ENCODE measurements at places on chromosomes 3 and 15.

DNA sequence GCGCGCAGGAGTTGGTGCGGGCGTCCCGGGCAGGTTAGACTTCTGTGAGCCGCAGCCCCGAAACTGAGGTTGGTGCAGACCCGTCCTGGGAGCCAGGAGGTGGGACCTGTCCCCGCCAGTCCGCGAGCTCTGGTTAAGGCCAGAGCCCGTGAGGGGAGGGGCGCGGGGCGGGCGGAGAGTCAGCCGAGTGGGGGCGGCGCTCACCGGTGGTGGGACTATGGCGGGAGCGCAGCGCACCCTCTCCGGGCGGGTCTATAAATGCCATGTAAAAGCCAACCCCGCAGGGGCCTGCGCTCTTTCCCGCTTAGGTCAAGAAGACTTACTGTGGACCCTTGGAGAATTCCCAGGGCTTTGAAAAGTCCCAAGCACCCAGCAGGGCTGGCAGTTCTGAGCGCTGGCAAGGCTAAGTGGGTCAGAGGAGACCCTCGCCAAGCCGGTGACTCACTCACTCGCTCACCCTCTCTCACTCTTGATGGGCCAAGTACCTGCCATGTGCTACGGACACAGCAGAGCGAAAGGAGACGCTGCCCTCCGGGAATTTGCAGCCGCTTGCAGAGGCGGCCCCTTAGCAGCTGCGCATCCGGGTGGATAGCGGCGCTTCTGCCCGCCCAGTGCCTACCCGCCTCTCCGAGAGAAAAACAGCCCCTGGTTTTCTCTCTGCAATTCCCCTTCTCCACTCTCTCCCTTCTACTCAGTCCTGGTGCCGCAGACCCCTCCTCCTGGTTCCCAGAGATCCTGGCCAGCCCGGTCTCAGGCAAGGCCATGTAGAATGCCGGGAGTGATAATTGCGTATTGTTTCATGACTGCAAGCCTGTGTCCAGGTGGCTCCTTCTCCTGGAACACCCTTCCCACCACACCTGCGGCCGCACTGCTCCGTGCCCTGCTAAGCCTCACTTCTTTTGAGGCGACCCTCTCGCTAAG, at the start of gene ALDH1L1:
Gene ALDH1L1, minus strand, starts transcription at position 110 of the 921 bp plus-strand sequence. CDS start 19,607 bp downstream, outside the sequence.
- DNase-seq, result no peak

- no peak for DNase-seq
Observed at GRCh38 chr3:53486961-53487654, 7.3 kb upstream of the CACNA1D start.

DNA sequence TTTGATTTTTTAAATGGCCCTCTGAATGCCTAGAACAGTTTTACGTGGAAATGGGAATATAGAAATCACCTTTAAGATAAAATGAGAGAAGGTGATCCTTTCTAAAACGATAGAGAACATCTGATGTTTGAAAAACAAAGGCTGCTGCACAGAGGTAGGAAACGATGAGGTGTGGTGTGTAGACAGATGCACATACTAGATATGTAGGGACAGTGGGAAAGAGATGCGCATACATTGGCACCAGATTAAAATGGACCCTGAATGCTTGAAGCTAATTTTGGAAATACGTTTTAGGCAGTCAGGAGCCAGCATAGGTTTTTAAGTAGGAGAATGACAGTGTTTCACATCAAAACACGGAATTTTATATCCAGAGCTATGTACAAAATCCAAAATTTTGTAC, 29.0 kb downstream of the MAP6D1 start:
- no peak for DNase-seq

GRCh38 chr3:8220291-8220690, 281.3 kb upstream of the LMCD1 start:
- no peak for DNase-seq

- DNase-seq, result no peak
Observed at GRCh38 chr15:96544162-96544756, 213.8 kb downstream of the NR2F2 start.

- no peak for DNase-seq
Observed at GRCh38 chr3:196412704-196413103, 19.5 kb downstream of the UBXN7 start.

- DNase-seq, result peak; percentile 80
Observed at GRCh38 chr15:40274350-40275274, 8.3 kb downstream of the ANKRD63 start.

DNA sequence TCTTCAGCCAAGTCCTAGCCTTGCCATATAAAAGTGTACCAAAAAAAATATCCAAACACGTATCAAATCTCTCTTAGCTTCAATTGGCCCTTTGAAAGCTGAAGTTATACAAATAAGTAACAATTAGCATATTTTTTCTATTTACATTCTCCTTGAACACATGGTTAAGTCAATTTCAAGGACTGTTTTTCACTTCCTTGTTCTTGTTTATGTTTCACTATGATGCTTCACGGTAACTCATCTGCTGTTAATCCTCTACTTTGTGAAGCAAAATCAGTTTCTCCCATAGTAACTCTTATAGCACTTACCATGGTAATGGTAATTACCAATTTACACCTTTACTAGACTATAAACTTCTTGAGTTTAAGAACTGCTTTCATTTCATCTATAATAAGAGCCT, 10.6 kb upstream of the SPRED1 start:
- DNase-seq, result no peak

- DNase-seq, result peak; percentile 84
Observed at GRCh38 chr3:87088993-87089841, 98.3 kb upstream of the VGLL3 start.

DNA sequence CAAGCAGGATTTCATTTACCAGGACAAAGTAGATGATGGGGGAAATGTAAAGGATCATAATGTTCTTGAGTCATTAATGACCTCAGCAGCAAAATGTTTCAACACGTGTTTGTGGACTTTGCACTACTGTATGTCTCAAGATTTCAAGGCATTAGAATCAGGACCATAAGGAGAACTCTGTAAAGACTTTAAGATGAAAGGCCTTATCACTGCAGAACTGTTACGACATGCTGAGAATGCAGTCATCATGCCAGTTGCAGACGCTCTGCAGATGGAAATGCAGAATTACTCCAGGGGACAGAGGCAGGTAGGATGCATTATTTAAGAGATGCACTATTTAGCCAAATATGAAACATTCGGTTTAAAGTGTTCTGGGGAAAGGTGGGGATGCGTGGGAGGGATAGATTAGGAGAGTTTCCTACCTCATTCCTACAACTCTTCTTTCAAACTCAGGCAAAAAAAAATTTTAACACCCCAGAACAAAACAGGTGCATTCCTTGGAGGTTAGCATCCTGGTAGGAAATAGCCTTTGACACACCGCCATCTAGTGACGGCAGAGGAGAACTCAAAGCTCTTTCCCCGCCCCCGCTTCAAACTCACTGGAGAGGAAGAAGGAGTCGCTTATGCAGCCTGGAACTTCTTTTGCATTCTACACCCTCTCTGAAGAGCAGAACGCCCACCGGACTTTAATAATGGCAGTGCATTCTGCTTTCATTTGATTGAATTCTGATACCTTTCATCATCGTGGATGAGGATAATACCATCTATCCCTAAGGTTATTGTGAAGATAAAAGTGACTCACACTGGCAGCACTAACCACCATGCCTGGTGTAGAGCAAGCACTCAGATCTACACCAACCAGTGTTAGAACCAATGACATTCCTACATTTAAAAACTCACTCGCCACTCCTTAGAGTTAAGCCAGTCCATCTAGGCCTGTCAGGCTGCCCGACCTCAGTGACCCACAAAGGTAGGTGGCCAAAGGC, 43.1 kb upstream of the TOPAZ1 start:
- peak; percentile 82 for DNase-seq

GRCh38 chr15:60681353-60681752, 202.4 kb upstream of the ICE2 start:
- no peak for DNase-seq

DNA sequence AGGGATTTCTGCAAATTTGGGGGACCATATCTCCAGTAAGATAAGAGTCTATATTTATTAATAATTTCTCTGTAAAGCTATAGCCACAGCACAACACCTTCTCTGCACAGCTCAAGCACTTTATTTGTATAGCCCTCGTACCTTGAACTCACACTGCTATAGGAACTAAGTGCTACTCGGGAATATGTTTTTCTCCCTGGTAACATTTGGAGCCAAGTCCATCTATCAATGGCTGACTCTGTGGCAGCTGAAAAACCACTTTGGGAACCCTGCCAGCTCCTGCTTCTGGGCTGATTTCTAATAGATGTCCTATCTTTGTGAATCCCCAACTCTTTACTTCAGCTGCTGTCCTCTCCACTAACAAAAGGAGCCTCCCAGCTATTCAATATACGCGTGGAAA, 298.5 kb downstream of the GBE1 start:
- no peak for DNase-seq

- no peak for DNase-seq
Observed at GRCh38 chr3:25056036-25056755, 371.9 kb upstream of the RARB start.

- peak; percentile 57 for DNase-seq
Observed at GRCh38 chr15:98286831-98287230, 326.3 kb downstream of the ARRDC4 start.

DNA sequence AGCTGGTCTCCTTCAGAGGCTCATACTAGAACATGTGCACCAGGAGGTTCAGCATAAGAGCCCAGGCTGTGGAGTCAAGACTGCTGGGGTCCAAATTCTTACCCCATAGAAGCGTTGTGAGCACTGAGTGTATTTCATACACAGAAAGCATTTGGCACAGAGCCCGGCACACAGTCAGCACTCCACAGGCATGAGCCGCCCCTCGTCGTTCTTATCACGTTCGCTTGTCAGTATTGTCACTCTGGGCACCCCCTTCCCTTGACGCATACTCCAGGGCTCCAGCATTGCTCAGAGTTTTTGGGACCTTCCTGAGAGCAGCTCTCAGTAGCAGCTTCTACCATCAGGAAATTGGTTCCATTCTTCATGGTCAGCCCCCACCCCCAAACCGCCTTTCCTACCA, 25.2 kb downstream of the CORO2B start:
- no peak for DNase-seq

DNA sequence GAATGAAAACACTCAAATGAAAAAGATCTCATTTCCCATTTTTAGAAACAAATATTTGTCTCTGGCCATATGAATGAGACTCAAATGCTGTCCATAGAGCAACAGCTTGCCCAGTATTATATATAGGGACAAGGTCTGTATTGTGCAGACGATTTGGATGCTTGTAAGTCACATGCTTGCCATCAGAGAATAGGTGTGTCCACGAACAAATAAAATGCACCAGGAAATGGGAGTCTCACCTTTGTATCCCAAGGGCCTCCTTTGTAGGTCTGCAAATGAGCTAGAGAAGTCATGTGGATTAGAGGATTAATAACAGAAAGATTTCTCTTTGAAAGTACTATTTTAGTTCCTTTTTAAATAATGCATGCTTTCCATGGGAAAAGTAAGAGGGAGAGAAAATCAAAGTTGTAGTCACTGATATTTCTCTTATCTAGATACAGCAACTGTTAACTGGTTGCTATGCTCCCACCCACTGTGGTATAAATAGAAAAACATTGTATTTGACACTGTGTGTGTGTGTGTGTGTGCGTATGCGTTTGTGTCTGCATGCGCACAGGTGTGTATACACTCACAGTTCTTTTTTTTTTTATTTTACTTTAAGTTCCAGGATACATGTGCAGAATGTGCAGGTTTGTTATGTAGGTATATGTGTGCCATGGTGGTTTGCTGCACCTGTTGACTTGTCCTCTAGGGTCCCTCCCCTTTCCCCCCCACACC, 383.4 kb upstream of the ARRDC4 start:
- DNase-seq, result no peak

DNA sequence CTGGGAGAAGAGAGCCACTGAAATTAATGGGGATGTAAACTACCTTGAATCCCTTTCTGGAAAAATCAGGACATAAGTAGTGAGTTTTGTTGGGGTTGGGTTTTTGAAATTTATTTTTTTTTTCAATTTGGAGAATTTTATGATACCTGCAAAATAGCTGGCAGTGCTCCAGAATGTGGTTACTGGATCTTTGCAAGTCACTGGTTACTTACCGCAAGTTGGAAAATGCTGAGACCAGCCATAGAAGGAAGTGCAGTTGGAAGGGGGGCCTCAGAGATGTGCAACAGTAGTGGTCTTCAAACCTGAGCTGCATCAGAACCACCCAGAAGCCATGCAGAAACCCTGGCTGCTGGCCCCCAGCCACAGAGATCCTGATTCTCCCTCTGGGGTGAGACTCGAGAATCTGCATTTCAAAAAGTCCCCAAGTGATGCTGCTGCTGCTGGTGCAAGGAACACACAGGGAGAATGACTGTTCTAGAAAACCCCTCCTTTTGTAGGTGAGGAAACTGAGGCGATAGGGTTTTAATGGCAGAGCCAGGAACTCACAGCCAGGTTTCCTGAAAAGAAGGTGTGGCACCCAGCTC, 39.7 kb downstream of the SEMA5B start:
- DNase-seq, result no peak

DNA sequence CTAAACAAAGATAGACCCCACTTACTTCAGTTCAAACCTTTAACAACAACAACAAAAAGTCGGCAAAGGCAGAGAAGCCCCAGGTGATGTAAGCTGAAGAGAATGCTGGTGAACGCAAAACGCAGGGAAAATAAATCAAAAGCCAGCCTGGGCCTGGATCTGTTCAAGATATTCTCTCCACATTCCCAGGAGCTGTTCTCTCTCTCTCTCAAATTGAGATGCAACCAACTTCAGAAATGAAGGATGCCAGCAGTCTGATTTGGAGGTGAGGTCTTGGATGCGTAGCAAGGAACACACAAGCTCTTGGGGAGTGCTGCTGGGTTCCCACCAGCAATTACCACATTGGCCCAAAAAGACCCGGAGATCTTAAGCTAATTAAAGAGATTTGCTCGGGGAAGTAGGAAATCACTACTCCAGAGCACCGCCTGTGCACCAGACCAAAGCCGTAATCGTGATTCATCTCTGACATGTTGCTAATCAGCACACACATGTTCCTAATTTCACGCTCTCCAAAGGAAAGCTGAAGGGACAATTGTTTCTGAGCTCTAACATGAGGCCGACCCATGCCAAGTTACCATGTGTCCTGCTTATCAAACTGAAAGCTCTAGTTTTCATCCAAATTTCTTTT, 37.1 kb downstream of the IL17RD start:
- DNase-seq, result peak; percentile 78

DNA sequence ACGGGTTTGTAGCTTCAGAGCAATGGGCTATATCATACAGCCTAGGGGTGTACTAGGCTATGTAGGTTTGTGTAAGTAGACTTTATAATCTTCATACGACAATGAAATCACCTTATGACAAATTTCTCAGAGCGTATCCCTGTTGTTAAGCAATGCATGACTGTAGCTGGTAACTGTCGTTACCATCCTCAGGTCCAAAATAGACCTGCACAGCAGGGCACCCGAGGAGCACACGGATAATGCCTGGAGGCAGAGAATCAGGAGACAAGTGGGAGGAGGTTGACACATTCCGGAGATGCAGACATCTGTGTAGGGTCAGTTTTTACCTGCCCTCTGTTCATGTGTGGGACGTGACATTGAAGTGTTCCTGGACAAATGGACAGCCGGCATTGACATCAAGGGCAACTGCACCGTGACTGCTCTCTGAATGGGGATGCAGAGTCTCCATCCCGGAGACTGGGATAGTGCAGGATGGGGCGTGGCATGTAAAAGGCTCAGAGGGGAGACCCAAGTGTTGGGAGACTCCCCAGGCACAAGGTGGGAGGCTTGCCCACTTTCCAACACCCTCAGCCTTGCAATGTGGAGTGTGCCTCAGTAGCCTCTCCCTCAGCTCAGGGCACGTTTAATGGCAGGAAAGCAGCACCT, 45.9 kb upstream of the PGPEP1L start:
- DNase-seq, result no peak
